Upper lobe of right lung (tissue), 1 donor: ENCODE measurements at places on chromosomes 2 and 18. TPM values are rescaled to one million over a fixed set of nuclear protein-coding genes. Genes with fewer than 3 reads are reported as not detected.

Gene LCT
- total RNA-seq = not detected

Gene ALPP
- total RNA-seq = 9.5 TPM

Gene FAM124B
- total RNA-seq = 4.4 TPM

Gene UBXN2A
- 12.7 TPM for total RNA-seq

- DNase-seq = no peak
Observed at GRCh38 chr2:132623096-132623839, 46.7 kb downstream of the LYPD1 start.

DNA sequence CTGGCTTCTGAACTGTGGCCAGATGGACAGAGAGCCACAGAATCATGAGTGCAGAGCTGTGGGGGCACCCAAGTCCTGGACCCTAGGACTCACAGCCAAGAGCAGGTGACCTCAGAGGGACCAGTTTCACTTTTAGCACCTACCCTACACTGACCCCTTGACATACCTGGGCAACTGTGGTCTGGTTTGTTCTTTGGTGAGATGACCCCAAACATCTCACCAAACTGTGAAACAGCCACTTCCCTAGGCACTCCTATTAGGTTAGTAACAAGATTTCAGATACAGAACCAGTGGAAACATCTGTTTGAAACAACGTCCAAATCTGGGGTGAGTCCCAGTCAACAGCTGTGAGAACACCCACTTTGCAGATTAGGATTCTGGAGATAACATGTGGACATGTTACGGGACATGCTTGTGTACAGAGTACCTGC, 1.9 kb upstream of the ZFP36L2 start:
- no peak for DNase-seq

- no peak for DNase-seq
Observed at GRCh38 chr2:128311755-128312341, 6.8 kb downstream of the HS6ST1 start.

DNA sequence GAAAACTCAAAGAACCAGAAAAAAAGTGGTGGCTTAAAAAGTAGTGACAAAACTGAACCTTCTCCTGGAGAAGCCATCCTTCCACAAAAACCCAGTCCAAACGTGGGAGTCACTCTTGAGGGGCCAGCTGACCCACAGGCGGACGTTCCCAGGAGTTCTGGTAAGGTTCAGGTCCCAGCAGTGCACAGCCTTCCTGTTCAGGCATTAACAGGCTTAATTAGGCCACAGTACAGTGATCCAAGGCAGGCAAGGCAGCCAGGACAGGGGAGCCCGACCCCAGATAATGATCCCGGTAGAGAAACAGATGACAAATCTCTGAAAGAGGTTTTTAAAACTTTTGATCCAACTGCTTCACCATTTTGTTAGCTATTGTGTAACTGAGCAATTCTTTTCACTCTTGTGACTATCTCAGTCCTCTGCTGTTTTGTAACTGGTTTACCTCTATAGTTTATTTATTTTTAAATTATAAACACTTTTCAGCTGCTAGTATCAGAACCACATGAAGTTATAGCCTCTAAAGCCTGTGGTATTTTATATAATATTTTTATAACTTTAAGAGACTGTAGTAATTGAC, 56.8 kb downstream of the ZC3H6 start:
- DNase-seq = no peak

- no peak for DNase-seq
Observed at GRCh38 chr2:162184821-162185450, 32.9 kb upstream of the GCG start.
